ENCODE measurements at places on chromosomes 2 and 18.

GRCh38 chr2:190344276-190344827 is 963 bp downstream of the INPP1 start:
- peak; percentile 41 for DNase-seq

DNA sequence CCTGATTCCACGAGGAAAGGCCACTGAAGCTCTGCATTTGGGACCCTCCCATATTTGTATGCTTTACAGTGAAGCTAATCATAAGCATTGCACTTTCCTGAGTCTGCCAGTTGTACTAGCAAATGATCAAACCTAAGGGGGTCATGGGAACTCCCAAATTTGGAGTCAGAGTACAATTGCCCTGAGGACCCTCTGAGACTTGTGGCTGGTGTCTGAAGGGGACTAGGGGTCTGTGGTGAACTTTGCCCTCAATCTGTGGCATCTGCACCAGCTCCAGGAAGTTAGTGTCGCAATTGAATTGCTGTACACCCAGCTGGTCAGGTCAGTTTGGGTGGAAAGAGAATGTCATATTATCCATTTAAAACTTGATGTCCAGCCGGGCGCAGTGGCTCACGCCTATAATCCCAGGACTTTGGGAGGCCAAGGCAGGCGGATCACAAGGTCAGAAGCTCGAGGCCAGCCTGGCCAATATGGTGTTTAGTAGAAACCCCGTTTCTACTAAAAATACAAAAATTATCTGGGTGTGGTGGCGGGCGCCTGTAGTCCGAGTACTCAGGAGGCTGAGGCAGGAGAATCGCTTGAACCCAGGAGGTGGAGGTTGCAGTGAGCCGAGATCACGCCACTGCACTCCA is 18.1 kb downstream of the SOWAHC start:
- no peak for DNase-seq

- no peak for DNase-seq
Measured at GRCh38 chr18:11821643-11822237, 29.5 kb upstream of the CHMP1B start.

DNA sequence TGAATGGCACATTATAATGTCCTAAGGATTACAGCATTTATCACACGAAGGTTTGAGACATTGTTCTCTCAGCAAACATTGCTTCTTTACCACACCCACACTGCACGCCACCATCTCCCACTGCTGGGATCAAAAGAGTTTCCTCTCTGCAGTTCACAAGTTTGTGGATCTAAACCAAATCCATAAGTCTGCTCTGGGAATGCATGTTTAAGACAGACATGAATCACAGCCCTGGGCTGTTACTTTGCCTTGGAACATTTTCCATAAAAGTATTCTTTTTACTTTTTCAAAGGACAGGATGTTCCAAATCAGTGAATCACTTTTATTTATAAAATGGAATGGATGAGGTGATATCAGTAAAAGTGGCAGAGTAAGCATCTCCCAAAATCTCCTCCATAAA is 36.1 kb downstream of the STPG4 start:
- DNase-seq, result no peak

DNA sequence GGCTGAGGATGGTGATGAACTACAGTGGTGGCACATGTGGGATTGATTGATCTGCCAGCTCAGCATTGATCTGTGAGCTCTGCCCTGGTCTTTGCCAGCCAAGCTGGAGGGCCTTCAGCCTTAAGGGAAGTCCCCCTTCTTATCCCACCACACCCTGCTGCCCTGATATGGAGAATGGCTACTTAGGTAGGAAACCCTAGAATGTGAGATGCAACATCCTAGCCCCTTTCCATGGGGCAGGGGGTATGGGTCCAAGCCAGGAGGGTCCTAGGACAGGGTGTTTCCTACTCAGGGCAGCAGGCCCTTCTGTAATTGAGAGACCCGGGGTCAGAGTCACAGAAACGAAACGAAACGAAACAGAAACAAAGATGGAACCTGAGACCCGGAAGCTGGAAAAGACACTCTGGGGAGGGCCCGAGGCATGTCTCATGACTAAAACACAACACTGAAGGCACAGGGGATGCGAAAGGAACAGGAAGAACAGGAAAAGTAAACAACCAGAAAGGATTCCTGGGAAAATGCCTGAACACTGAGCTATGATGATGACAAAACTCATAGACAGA is 16.9 kb upstream of the SULT1C2 start:
- no peak for DNase-seq

DNA sequence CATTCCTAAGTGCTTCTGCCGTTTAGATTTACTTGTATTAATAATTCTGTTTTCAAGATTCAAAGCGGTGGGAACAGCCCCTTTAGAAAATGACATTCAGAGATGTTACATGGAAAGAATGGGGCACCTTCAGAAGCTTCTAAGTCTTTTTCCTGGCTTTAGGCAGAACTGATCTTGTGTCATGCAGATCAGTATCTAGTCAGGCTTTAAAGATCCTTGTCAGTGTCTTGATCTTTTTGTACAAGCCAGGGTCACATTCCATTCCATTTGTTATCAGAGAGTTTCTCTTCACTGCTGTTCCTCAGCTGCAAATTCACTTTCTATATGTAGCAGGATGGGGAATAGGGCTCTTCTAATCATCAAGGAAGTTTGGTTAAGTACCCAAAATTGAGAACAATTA is 275.3 kb downstream of the DCC start:
- DNase-seq, result no peak

DNA sequence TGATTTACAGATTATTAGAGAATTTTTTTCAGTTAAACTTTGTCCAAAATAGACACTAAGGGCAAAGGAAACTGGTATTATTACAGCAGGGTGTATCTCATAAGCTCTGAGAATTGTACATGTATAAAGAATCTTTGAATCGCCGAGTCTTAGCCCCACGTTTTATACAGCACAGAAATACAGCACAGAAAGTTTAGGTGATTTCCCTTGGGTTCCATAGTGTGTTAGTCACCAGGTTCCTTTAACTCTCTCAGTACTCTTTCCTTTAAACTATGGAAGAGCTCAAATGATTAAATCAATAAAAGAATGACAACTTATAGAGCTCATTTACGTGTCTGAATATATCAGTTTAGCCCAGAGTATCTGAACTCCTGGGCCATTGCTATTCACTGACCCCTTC is 256.8 kb downstream of the NEDD4L start:
- DNase-seq, result no peak

DNA sequence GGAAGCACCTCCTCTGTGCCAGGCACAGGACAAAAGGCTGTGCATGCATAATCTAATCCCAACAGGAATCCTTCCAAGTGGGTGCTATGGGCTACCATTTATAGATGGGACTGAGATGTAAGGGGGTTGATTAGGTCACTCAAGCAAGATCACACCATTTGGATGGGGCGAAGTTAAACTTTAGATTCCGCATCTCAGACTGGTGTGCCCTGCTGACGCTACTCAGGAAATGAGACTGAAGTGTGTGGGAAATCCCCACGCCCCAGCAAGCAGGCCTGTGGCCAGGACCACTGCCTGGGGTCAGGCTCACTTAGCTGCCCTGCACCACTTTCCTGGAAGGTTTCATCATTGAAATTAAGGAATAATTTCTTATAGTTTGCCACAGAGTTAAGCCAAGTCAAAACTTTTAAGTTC is 70.5 kb upstream of the PPP1CB start:
- no peak for DNase-seq

GRCh38 chr2:119859528-119859927 is 99.8 kb downstream of the PTPN4 start:
- no peak for DNase-seq

DNA sequence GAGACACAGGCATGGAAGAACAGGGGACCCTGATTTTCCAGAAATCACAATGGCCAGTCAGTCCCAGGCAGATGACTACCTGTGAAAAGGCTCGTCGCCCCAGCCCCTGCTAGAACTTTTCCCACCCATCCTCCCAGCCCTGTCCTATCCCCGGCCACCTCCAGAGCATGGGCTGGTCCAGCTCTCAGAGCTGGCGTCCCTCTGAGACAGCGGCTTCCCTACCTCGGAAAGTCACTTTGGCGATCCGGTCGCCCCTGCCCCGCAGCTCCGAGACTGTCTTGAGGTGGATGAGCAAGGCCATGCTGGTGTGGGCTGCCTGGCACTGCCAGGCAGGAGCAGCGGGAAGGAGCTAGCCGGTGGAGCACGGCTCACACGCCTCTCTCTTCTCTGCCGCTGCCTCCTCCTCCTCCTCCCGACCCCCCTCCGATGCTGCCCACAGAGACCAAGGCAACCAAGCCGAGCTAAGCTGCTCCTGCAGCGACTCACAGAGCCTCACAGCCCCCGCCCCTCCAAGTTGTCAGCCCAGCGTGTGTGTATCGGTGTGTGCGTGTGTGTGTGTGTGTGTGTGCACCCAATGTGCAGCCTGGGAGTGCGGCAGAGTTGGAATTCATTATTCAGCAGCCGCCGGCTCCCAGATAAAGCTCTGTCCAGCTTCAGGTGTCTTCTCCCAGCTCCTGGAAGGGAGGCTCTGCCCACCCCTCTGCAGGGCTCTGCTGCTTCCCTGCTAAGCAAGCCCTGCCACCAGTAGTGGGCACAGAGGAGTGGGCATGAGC is 80.5 kb upstream of the OTOF start:
- DNase-seq, result peak; percentile 34

DNA sequence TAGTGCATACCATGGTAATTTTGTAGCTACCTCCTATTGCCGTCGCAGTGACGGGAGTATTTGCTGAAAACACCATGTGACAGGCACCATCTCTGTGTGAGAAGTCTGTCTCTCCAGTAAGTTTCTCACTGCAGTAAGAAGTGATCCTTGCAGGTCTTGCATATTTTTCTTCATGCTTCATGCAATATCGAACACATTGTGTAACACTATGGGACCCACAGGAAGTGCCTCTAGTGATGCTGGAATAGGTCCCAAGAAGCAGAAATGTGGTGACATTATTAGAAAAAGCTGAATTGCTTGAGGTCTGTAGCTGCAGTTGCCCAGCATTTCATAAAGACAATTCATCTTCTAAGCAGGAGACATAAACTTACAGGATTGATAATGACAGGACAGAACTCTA is 167.6 kb downstream of the DCDC2C start:
- DNase-seq, result no peak

GRCh38 chr2:221153226-221153625 is 418.9 kb downstream of the EPHA4 start:
- DNase-seq, result no peak

DNA sequence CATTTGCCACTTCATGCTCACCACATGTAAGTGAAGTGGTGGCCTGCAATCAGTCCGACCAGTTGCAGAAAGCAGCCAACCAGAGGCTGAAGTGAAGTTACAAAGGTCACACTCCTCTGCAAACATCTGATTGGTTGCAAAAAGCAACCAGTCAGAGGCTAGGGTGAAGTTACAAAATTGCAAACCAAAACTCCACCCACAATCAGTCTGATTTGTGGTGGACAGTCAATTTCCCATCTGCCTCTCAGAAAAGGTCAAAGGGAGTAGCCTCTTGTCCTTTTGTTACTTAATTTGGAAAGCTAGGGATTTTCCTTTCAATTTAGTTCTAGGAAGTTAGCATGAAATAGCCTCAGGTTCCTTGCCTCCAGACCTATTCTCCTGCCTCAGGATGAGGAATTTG is 185.0 kb downstream of the UXS1 start:
- DNase-seq, result no peak

DNA sequence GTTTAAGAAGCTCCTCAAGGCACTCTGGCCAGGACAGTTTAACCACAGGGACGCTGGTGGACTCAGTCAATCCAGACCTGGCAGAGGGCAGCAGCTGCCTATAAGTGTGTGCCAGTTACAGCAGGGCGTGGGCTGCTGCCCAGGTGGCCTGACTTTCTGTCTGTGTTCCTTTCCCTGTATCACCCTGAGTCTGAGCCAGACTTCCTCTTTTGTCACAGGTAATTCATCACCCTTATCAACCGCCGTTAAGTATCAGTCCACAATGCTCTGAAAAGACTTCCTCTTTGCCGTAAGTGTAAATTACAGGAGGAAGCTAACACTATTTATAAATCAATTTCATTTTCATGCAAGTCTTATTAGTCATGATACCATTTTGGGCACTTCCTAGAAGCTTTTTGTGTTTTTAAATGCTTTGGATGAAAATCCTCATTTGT is 7.0 kb downstream of the LPIN1 start:
- peak; percentile 94 for DNase-seq

GRCh38 chr2:216572582-216573578 is 60.3 kb upstream of the IGFBP2 start:
- DNase-seq, result no peak

DNA sequence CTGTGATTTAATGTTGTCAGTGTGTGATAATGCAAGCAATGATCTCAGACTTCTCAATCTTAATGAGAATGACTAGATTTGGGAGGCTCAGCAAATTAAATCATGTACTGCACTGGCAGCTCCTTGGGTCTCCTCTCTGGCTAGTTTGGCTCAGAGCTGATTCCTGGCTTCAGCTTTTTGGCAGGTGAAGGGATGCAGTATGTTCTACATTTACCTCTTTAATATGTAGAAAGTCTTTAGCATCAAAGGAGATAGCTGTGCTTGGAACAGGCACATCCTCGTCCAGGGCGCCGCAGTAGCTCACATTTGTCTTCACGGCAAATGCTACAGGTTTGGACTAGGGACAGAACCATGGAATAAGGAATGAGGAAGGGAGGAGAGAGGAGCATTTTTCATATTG is 52.4 kb upstream of the ARL5A start:
- DNase-seq, result no peak

DNA sequence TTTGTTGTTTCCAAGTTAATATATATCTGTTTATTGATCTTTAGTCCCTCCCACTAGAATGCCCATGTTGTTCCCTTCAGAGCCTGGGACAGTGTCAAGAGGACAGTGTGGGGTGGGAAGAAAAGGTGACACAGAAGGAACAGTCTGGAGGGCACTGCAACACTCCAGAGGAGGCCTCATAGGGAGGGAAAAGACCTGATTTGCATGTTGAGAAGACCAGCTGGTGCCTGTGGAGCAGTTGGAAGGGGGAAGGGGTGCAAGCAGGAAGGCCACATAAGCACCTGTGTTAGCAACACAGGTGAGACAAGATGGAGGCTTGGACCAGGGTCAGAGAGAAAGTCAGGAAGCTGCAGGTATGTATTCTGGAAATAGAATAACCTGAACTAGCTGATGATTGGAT is 48.1 kb upstream of the FHOD3 start:
- DNase-seq, result no peak

- no peak for DNase-seq
Measured at GRCh38 chr2:152815634-152816257, 97.3 kb downstream of the ARL6IP6 start.

- DNase-seq, result no peak
Measured at GRCh38 chr2:100840519-100840918, 20.6 kb downstream of the NPAS2 start.

GRCh38 chr2:241656190-241656741 is 18.8 kb downstream of the ATG4B start:
- DNase-seq, result no peak

DNA sequence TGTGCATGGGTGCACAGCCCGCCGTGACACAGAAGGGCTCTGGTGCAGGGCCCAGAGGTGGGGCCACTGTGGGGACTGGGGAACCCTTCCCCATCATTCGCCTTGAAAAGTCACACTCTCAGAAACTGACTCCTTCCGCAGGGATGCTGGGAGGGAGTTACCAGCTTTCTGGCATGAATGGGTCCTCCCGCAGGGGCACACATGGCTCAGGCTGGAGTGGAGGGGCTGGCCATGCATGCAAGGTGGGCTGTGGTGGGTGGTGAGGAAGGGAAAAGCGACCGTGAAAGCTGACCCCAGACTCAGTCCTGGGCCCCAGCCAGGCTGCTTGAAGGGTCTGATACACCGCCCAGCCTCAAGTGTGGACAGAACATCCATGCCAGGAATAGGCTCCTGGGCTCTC is 201.1 kb downstream of the TNS1 start:
- DNase-seq, result no peak

GRCh38 chr18:79520478-79521390 is 125.0 kb downstream of the NFATC1 start:
- no peak for DNase-seq

All from NCI-H1417 (cell line).